ENCODE measurements at places on chromosomes 2 and 18. TPM values are rescaled to one million over a fixed set of nuclear protein-coding genes. Genes with fewer than 3 reads are reported as not detected.

- H3K36me3 ChIP-seq = no peaks in the 10 kb centered on the region
- H3K27me3 ChIP-seq = no peaks in the 10 kb centered on the region
- no peak overlapping the region for H3K4me3 ChIP-seq
- peaks cover 20% of the 10 kb centered on the region for H3K4me1 ChIP-seq
- DNase-seq = peak; percentile 92
- peak overlapping the region; percentile 74 for H3K27ac ChIP-seq
These were observed 6.2 kb upstream of the ARMC9 start for GRCh38 chr2:231191896-231192872.

DNA sequence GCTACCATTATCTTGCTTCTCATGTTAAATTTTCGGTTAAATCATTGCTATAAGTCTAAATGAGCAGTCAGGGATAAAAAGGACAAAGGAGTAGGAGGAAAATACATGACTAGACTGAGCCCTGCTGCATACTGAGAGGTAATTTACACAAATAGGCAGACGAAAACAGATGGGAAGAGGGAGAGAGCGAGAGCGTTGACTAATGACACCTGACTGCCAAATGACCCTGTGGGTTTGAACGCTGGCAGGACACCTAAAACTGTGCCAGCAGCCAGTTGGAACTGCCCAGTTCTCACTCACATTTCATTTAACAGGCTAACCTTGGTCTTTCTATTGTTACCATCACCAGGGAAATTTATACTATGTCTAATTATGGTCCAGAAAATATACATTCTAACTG lies 978.2 kb downstream of the CPS1 start:
- H3K4me1 ChIP-seq = no peaks in the 10 kb centered on the region
- no peaks in the 10 kb centered on the region for H3K27me3 ChIP-seq
- H3K27ac ChIP-seq = no peak overlapping the region
- no peaks in the 10 kb centered on the region for H3K36me3 ChIP-seq
- H3K4me3 ChIP-seq = no peak overlapping the region
- DNase-seq = peak; percentile 3

DNA sequence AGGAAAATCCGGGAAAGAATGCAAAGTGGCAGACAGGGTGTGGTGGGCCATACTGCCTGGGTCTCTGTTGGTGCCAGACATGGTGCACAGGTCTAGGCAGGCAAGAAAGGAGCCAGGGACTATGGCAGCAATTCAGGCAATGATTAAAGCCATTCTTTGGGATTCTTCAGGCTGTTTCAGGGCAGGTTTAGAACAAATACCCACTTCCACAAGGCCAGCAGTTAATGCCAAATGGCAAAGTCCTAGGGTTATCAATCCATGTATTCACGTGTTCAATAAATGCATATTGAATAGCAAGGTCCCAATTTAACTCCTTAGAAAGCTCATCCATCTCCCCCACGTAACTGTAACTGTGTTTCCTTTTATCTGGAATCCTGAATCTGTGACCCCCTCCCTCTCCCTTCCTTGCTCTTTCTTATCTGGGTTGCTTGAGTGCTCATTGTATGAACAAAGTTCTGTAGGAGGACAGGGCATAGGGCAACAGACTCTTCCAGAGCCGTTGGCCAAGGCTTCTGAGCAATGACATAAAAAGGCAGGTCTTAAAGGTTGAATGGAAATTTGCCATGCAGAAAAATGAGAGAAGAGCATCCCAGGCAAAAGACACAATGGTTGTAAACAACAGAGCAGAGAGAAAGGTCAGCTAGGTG lies 146.8 kb upstream of the KLHL29 start:
- H3K27me3 ChIP-seq = no peaks in the 10 kb centered on the region
- no peak overlapping the region for H3K4me3 ChIP-seq
- H3K36me3 ChIP-seq = no peaks in the 10 kb centered on the region
- H3K4me1 ChIP-seq = no peaks in the 10 kb centered on the region
- no peak for DNase-seq
- H3K27ac ChIP-seq = no peak overlapping the region

DNA sequence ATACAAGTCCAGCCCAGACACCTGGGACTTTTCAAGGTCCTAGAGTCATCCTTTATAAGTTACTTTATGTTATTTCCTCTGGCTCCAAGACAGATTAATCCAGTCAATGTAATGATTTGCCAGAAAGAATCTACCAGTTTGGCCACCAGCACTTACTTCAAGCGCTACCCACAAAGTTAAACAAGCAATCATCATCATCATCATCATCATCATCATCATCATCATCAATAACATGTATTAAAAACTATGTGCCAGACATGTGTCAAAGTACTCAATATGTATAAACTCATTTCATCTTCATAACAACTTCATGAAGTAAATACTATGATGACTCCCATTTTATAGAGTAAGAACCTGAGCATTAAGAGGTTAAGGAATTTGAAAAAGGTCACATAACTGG lies 64.3 kb downstream of the LRP2 start:
- no peaks in the 10 kb centered on the region for H3K27me3 ChIP-seq
- no peak overlapping the region for H3K27ac ChIP-seq
- no peaks in the 10 kb centered on the region for H3K4me1 ChIP-seq
- DNase-seq = no peak

GRCh38 chr2:227506456-227506855 lies 34.5 kb downstream of the AGFG1 start:
- H3K36me3 ChIP-seq = no peaks in the 10 kb centered on the region
- H3K4me3 ChIP-seq = no peak overlapping the region
- peaks cover 14% of the 10 kb centered on the region for H3K4me1 ChIP-seq
- H3K27me3 ChIP-seq = no peaks in the 10 kb centered on the region
- no peak overlapping the region for H3K27ac ChIP-seq
- no peak for DNase-seq

GRCh38 chr2:215283221-215283620 lies 28.6 kb upstream of the ATIC start:
- no peak overlapping the region for H3K27ac ChIP-seq
- no peaks in the 10 kb centered on the region for H3K36me3 ChIP-seq
- H3K4me1 ChIP-seq = no peaks in the 10 kb centered on the region
- H3K27me3 ChIP-seq = no peaks in the 10 kb centered on the region
- DNase-seq = no peak
- H3K4me3 ChIP-seq = no peak overlapping the region

DNA sequence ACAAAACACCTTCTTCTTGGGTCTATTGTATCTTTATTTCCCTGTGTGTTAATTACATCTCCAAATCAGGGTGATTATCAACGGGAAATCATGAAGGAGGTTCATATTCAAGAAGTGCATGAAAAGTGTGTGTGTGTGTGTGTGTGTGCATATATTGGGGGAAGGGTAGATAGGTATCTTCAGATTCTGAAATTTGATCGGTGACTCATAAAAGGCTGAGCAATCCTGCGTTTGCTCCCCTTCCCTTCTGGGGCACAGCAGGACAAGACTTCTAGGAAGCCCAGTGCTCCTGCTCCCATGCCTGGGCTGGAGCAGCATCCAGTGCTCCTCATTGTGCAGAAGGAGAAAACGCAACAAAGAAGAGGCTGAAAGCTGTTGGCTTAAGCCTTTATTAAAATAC lies 25.8 kb downstream of the MC5R start:
- H3K36me3 ChIP-seq = no peaks in the 10 kb centered on the region
- no peaks in the 10 kb centered on the region for H3K4me1 ChIP-seq
- H3K4me3 ChIP-seq = no peak overlapping the region
- no peak for DNase-seq

- no peaks in the 10 kb centered on the region for H3K36me3 ChIP-seq
- no peak overlapping the region for H3K27ac ChIP-seq
- no peaks in the 10 kb centered on the region for H3K27me3 ChIP-seq
- H3K4me1 ChIP-seq = no peaks in the 10 kb centered on the region
- no peak for DNase-seq
These were observed 11.2 kb downstream of the MREG start for GRCh38 chr2:216002101-216002678.

DNA sequence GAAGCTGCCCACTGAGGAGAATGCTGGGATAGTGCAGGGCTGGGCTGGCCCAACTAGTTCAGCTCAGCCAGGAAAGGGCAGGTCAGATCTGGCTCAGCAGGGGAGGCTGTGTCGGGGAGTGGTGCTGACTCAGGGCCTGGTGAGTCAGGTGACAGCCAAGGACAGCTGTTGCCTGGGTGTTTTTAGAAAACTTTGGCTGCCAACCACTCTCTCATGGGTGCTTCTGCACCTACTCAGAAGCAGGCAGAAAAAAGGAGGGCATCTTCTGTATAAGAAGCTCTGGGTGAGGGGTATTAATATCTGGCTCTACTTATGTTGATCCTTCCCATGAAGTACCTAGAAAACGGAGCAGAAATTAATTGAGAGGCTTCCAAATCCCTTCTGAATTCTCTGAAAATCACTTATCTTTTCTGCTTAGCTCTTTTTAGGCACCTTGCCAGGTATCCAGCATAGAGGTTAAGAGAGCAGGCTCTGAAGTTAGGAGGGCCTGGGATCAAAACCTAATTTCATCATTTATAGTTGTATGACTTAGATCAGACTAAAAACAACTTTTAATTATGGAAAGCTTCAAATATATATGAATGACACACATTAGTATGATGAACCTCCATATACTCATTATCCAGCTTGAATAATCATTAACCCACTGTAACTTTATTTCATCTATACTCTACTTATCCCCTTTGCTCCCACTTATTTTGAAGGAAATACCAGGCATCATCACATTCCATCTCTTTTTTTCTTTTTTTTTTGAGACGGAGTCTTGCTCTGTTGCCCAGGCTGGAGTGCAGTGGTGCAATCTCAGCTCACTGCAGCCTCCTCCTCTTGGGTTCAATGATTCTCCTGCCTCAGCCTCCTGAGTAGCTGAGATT lies 15.5 kb upstream of the RAB10 start:
- H3K27me3 ChIP-seq = no peaks in the 10 kb centered on the region
- H3K27ac ChIP-seq = peak overlapping the region; percentile 57
- DNase-seq = peak; percentile 89

GRCh38 chr2:152292991-152293390 lies 42.0 kb upstream of the FMNL2 start:
- no peak overlapping the region for H3K4me3 ChIP-seq
- H3K27ac ChIP-seq = no peak overlapping the region
- H3K4me1 ChIP-seq = no peaks in the 10 kb centered on the region
- H3K36me3 ChIP-seq = no peaks in the 10 kb centered on the region
- H3K27me3 ChIP-seq = no peaks in the 10 kb centered on the region

GRCh38 chr2:40244675-40245074 lies 207.2 kb downstream of the SLC8A1 start:
- H3K36me3 ChIP-seq = no peaks in the 10 kb centered on the region
- H3K27ac ChIP-seq = no peak overlapping the region
- no peaks in the 10 kb centered on the region for H3K27me3 ChIP-seq
- peak; percentile 70 for DNase-seq

- H3K4me1 ChIP-seq = peaks cover 28% of the 10 kb centered on the region
- peaks cover 2% of the 10 kb centered on the region for H3K27me3 ChIP-seq
- H3K36me3 ChIP-seq = no peaks in the 10 kb centered on the region
- no peak overlapping the region for H3K27ac ChIP-seq
- H3K4me3 ChIP-seq = peak overlapping the region; percentile 34
These were observed 8.4 kb upstream of the ARID5A start for GRCh38 chr2:96528006-96528699.

- H3K27me3 ChIP-seq = no peaks in the 10 kb centered on the region
- H3K4me3 ChIP-seq = no peak overlapping the region
- H3K27ac ChIP-seq = no peak overlapping the region
- no peaks in the 10 kb centered on the region for H3K4me1 ChIP-seq
These were observed 423.7 kb upstream of the MMADHC start for GRCh38 chr2:150011161-150011730.

- no peak overlapping the region for H3K4me3 ChIP-seq
- H3K27me3 ChIP-seq = no peaks in the 10 kb centered on the region
- no peak overlapping the region for H3K27ac ChIP-seq
- DNase-seq = no peak
These were observed 13.3 kb downstream of the COL4A3 start for GRCh38 chr2:227177592-227178336.

GRCh38 chr2:109318150-109318948 lies 189.3 kb downstream of the SH3RF3 start:
- DNase-seq = peak; percentile 98
- H3K36me3 ChIP-seq = no peaks in the 10 kb centered on the region
- peak overlapping the region; percentile 93 for H3K27ac ChIP-seq
- H3K27me3 ChIP-seq = no peaks in the 10 kb centered on the region
- peak overlapping the region; percentile 7 for H3K4me3 ChIP-seq
- H3K4me1 ChIP-seq = peaks cover 52% of the 10 kb centered on the region

DNA sequence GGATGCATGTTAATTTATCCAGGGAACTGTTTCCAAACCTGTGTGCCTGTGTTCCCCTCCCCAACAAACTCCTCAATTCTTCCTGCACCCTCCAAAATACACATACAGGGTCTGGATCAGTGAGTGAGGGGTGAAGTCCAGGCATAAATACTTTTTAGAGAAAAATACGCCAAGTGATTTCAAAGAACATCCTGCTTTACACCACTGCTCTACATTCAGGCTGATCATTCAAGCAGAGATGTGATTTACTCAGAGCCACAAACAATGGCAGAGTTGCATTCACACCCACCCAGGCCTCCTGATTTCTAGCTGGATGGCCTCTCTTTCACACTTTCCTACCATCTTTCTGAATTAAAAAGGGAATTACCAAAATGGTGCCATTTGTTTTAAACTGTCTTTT lies 289.5 kb upstream of the SLC14A2 start:
- H3K27me3 ChIP-seq = no peaks in the 10 kb centered on the region
- no peak overlapping the region for H3K4me3 ChIP-seq
- peaks cover 2% of the 10 kb centered on the region for H3K4me1 ChIP-seq

DNA sequence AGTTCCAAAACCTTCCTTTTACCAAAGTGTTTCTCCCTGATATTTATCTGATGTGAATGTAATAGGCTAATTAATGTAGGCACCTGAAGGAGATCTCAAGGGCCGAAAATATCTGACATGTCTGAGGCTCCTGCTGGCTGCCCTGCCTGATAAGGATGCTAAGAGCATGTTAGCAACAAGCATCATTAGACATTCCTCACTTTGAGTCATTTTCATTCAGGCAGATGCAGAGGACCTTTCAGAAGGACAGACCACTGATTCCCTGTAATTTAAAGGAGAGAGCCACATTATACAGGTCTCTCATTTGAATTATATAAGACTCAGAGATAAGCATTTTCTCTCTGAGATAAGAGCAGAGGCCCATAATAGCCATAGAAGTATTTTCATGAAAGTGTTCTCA lies 222.4 kb upstream of the NCKAP5 start:
- peaks cover 19% of the 10 kb centered on the region for H3K4me1 ChIP-seq
- H3K27ac ChIP-seq = peak overlapping the region; percentile 34
- H3K4me3 ChIP-seq = no peak overlapping the region
- DNase-seq = peak; percentile 75

DNA sequence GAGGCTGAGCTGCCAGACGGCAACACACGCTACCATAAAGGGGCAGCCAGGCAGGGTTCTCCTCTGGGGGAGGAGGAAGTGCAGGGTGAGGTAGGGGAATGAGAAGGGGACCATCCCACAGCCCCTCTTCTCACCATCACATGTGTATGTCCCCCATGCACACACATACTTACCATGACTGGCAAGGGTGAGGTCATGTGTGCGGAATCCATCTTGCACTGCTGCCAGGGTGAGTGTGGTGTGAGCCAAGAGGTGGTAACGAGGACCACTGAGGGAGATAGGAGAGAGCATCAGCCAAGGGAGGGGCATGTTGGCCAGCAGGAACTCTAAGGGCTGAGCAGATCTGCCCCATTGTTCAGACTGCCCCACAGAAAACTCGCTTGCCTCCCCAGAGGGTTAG lies 7.1 kb downstream of the WDR54 start:
- no peak overlapping the region for H3K27ac ChIP-seq
- no peak overlapping the region for H3K4me3 ChIP-seq
- H3K27me3 ChIP-seq = no peaks in the 10 kb centered on the region
- peaks cover 16% of the 10 kb centered on the region for H3K36me3 ChIP-seq
- no peak for DNase-seq

Gene DLGAP1
- total RNA-seq = 0.51 TPM

Gene PRADC1
- total RNA-seq = 11.7 TPM

Gene MTX2
- total RNA-seq = 29.6 TPM

Gene CCDC85A
- not detected for total RNA-seq

Gene GPC1
- total RNA-seq = 218 TPM

Gene LYPD6B
- total RNA-seq = not detected

Gene CXCR1
- not detected for total RNA-seq

Gene CFC1
- not detected for total RNA-seq

Gene CXCR4
- total RNA-seq = under 0.01 TPM

Gene MRPL53
- 38.0 TPM for total RNA-seq

Gene IL1A
- 0.17 TPM for total RNA-seq

Gene LCT
- under 0.01 TPM for total RNA-seq

Data from fibroblast of lung (primary cell).